ENCODE measurements at places on chromosomes 4 and X.

DNA sequence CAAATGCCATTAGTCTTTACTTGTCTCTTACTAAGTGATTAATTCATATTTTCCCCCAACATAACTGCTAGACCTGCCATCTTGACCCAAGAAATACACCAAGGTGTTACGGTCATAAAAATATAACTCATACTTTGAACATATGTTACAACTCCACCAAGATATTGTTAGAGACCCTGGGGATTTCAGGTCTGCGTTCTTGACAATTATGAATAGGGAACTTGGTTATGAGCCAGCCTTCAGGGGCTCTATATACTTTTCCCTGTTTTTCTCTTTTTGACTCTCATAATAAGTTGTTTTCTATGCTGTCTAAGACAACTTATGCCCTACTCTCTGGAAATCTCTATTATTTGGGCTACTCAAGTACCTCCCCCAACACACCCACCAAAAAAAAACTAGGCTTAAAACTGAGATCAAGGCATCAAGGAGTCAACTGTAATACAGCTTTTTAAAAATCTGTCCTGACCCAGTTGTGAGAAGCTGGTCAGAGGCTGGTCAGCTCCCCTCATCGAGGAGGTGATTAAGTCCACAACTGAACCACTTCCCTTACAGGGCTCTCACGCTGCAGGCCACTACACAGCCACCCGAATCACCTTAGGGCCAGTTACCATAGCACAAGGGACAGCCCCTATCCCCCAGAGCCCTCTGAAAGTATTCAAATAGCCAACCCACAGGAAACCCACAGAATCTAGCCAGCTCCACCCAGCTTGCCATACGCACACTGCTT is 10.5 kb upstream of the TLR3 start:
- DNase-seq, result no peak

DNA sequence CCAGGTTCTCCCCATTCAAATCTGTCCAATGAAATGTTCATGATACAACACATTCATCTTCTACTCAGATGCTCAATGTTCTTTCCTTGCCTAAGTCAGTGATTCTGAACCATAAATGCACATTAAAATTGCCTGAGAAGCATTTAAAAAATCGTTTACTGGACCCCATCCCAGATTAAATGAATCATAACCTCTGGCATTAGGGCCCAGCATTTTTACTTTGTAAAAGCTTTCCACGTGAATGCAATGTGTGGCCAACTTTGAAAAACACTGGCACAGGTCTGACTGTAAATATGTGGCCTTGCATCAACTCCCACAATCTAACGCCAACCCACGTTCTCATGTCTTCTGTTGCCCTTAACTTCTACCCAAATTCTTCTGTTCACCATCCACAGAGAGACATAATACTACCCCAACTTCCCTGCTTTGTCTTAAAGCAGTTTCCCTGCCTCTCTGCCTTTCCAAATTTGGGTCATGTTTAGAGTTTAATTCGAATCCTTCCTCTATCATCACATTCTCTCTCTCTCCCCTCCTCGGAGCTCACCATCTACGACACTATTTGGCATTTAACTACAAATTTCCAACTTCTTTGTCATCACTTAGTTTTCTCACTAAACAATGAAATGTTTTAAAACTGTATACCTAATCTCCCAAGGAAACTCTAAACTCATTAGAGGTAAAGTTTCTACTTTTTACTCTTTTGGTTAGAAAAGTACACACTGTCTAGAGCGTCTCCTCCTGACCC is 78.7 kb downstream of the PRKG2 start:
- DNase-seq, result no peak

DNA sequence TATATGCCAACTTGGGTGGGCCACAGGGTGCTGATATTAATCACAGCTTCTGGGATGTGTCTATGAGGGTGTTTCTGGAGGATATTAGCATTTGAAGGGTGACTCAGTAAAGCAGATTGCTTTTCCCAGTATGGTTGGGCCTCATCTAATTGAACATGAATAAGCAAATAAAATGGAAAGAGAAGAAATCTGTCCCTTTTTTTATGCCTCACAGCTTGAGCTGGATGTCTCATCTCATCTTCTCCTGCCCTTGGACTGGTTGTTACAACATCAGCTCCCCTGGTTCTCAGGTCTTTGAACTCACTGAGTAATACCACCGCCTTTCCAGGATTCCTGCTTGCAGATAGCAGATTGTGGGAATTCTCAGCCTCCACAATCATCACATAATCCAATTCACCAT is 1149.2 kb downstream of the PCDH18 start:
- no peak for DNase-seq

GRCh38 chrX:105190252-105190853 is 30.1 kb downstream of the TEX13A start:
- DNase-seq, result no peak

DNA sequence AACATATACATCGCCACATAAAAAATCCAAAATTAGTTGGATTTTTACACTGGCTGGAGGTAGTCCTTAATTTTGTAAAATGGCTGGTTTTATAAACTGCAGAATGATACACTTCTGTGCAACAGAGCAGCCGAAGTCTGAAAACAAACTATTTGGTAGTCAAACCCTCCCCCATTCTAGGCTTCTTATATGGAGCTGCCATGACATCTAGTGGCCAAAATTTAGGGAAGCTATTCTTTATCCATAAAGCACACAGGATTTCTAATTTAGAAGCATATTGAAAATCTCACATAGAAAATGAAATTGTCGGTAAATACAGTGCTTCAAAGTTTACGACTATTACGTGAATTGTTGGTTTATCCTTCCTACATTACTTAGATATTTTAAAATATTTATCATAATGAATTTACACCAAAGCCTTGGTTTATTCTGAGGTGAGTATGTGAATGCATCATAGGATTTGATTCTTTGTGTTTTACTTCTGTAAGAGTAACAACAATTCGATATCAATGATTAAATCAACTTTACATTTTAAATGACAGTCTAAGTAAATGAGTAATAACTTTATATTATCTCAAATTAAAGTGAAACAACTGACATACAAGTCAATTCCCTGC is 113.4 kb upstream of the FAM241A start:
- DNase-seq, result no peak

- DNase-seq, result no peak
These were observed 99.9 kb upstream of the KLHL13 start for GRCh38 chrX:118216509-118216908.

DNA sequence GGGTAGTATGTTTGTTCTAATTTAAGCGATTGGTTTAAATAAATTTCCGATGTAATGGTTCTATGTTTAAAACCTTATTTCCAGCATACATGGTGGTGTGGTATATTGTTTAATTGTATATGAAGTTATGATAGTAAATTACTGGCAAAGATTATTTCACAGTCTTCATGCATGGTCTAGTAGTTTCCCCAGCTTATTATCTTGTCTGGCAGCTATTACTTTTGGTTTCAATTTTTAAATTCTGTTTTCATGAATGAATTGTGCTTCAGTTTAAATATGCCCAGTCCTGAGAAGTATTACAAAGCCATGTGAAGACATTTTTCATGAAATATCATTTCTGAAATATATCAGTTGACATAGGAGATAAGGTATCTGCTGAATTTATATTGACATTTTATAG is 6.3 kb downstream of the ALG13 start:
- no peak for DNase-seq
